ENCODE measurements at places on chromosomes 7 and 10.

- peaks cover 99% of the 10 kb centered on the region for H3K27me3 ChIP-seq
- H3K4me3 ChIP-seq, result no peak overlapping the region
- no peaks in the 10 kb centered on the region for H3K4me1 ChIP-seq
- H3K36me3 ChIP-seq, result no peaks in the 10 kb centered on the region
- no peak overlapping the region for H3K27ac ChIP-seq
- DNase-seq, result no peak
Measured at GRCh38 chr10:100775386-100775785, 30.0 kb downstream of the PAX2 start.

DNA sequence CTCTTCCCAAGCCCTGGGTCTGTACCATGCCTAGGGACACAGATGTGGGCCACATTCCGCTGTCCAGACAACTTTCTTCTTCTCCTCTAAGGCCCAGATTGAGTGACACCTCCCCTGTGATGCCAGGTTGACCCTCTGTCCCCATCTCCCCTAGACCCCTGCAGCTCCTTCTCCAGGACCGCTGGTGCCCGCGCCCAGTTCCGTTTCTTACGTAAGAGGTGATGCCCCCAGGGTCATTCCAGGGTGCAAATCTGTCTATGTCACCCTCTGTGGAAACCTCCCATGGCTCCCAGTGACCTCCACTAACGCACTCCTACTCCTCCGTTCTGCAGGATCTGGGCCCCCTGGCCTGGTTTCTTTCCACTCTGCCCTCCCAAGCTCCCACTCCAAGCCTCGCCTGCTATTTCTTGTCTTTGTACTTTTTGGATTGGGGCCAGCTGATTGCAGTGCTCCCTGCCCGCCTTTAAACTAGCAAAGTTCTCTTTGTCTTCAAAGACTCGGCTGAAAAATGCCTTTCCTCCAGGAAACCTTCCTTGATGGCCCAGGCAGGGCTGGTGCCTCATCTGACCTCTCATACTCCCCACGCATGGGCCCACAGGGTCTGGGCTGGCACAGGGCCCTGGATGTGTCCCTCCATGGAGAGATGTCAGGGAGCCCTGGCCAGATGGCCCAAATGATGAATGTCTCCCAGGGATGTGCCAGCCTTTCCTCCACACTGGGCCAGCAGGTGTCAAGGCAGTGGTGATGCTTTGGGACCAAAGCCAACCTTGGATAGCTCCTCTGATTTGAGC, 21.3 kb upstream of the ELN start:
- no peak overlapping the region for H3K4me3 ChIP-seq
- H3K36me3 ChIP-seq, result no peaks in the 10 kb centered on the region
- H3K27me3 ChIP-seq, result no peaks in the 10 kb centered on the region
- H3K4me1 ChIP-seq, result peaks cover 15% of the 10 kb centered on the region
- DNase-seq, result no peak

- H3K27ac ChIP-seq, result no peak overlapping the region
- H3K4me1 ChIP-seq, result peaks cover 6% of the 10 kb centered on the region
- DNase-seq, result peak; percentile 22
- no peak overlapping the region for H3K4me3 ChIP-seq
Measured at GRCh38 chr7:140209866-140210609, 33.3 kb upstream of the KDM7A start.

GRCh38 chr7:147859033-147859432, 731.5 kb upstream of the C7orf33 start:
- no peak overlapping the region for H3K27ac ChIP-seq
- no peaks in the 10 kb centered on the region for H3K36me3 ChIP-seq

- H3K36me3 ChIP-seq, result no peaks in the 10 kb centered on the region
- no peak overlapping the region for H3K4me3 ChIP-seq
- no peak overlapping the region for H3K27ac ChIP-seq
- H3K27me3 ChIP-seq, result no peaks in the 10 kb centered on the region
Measured at GRCh38 chr7:22323714-22324113, 33.2 kb downstream of the RAPGEF5 start.

DNA sequence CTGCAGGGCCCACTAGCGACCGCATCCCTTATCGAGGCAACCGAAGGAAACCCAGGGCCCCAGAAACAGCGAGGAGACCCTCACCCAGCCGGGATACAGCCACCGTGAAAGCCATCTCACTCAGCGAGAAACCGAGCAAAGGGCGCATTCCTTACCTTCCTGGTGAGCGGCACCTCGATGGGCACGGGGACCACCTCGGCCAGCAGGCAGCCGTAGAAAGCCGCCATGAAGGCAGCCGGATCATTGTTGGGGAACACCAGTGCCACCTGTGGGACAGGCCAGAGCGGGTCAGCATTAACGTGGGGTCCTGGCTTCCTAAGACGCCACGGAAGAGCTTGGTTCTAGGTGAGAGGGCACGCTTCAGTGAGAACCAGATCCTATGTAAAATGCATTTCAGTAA, 263.7 kb downstream of the ZMYND11 start:
- H3K27me3 ChIP-seq, result no peaks in the 10 kb centered on the region
- no peaks in the 10 kb centered on the region for H3K36me3 ChIP-seq
- no peak overlapping the region for H3K27ac ChIP-seq
- H3K4me1 ChIP-seq, result no peaks in the 10 kb centered on the region

DNA sequence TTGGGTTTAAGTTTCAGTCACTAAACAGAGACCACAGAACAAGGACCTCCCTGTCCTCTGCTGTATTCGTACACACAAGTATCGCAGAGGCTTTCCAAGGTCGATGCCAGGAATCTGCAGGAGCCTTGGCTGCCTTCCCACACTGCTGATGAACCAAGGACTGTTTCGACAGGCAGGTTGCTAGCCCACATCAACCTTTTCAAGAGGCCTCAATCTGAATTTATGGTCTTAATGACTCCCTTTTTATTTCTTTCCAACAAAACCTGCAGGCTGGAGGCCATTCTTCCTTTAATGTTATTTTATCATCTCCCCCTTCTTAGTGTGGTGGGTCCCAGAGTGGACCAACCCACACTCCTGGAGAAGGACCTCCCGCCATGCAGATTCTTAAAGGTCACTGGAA, 45.6 kb downstream of the JCAD start:
- no peaks in the 10 kb centered on the region for H3K4me1 ChIP-seq
- H3K36me3 ChIP-seq, result no peaks in the 10 kb centered on the region
- DNase-seq, result no peak
- H3K27ac ChIP-seq, result no peak overlapping the region
- H3K27me3 ChIP-seq, result no peaks in the 10 kb centered on the region
- H3K4me3 ChIP-seq, result no peak overlapping the region

DNA sequence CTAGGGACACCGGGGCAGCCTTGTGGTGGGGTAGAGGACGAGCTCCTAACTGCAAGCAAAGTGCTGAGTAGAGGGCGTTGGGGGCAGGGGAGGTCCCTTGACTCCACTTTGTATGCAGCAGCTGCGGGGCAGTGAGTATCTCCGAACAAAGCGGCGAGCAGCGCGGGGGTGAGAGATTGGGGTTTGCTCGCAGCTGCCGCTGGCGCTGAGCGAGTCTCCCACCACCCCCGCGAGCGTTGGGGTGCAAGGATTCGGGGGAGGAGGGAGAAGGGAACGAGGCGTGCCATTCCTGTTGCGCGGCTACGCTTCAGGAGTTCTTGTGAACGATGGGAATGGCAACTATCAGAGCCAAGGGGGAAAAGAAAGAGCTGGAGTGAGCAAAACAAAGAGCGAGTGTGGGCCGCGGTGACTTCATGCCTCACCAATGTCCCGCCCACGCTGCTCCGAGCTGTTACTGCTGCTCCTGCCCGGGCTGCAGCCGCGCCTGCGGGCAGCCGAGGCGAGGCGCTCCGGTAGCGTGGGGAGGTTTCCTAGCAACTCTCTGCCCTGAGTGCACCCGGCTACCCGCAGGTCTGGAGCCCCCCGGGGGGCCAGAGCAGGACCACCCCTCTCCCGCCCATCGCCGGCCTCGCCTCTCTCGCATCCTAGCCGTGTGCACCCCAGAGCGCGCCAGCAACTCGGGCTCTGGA, at the start of gene ITGB8:
Gene ITGB8, plus strand, starts transcription at position 662 of the 689 bp plus-strand sequence. CDS start 907 bp downstream, outside the sequence.
- peak within 1 kb of the TSS; percentile 62 for H3K4me3 ChIP-seq
- H3K4me1 ChIP-seq, result peaks cover 5% of the 10 kb centered on the region
- DNase-seq, result peak; percentile 17
- H3K27ac ChIP-seq, result peak within 1 kb of the TSS; percentile 94
- H3K36me3 ChIP-seq, result no peaks in the 10 kb centered on the region

DNA sequence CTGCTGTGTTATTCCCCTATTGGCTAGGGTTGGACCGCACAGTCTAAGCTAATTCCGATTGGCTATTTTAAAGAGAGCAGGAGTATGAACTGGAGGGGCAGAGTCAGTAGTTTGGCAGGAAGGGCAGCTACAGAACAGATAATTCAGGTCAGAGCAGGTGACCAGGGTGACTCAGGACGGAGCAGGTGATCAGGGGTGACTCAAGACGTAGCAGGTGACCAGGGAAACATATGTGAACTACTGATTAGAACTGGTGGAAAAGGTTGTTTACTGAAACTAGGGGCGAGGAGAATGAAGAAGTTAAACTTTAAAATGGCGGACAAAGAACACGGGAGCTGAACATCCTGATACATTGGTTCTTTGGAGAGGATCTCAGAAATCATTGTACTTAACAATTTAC, 102.3 kb downstream of the CCDC7 start:
- no peaks in the 10 kb centered on the region for H3K4me1 ChIP-seq
- peaks cover 4% of the 10 kb centered on the region for H3K36me3 ChIP-seq
- no peak overlapping the region for H3K4me3 ChIP-seq
- no peaks in the 10 kb centered on the region for H3K27me3 ChIP-seq
- DNase-seq, result no peak

GRCh38 chr10:79984851-79985250, 35.9 kb upstream of the SFTPD start:
- no peak for DNase-seq
- H3K27me3 ChIP-seq, result no peaks in the 10 kb centered on the region
- no peak overlapping the region for H3K27ac ChIP-seq
- H3K36me3 ChIP-seq, result no peaks in the 10 kb centered on the region
- no peak overlapping the region for H3K4me3 ChIP-seq
- H3K4me1 ChIP-seq, result peaks cover 6% of the 10 kb centered on the region

GRCh38 chr10:79070081-79070605, 1.4 kb downstream of the ZMIZ1 start:
- no peaks in the 10 kb centered on the region for H3K36me3 ChIP-seq
- no peak for DNase-seq
- peak overlapping the region; percentile 97 for H3K27ac ChIP-seq
- H3K4me1 ChIP-seq, result peaks cover 67% of the 10 kb centered on the region
- H3K27me3 ChIP-seq, result no peaks in the 10 kb centered on the region
- H3K4me3 ChIP-seq, result peak overlapping the region; percentile 84

- no peak for DNase-seq
- no peaks in the 10 kb centered on the region for H3K27me3 ChIP-seq
- H3K4me1 ChIP-seq, result no peaks in the 10 kb centered on the region
- no peaks in the 10 kb centered on the region for H3K36me3 ChIP-seq
- H3K27ac ChIP-seq, result no peak overlapping the region
Measured at GRCh38 chr7:83918142-83918541, 269.2 kb upstream of the SEMA3E start.

DNA sequence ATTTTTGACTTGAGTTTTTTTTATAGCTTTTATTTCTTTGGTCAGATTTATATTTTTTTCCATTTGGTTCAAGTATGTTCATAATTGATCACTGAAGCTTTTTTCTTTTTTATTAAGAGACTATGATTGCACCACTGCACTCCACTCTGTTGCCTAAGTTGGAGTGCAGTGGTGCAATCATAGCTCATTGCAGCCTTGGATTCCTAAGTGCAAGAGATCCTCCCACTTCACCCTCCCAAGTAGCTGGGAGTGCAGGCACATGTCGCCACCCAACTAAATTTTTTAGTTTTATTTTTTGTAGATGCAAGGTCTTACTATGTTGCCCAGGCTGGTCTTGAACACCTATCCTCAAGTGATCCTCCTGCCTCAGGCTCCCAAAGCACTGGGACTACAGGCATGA, 97.7 kb upstream of the KIF5B start:
- no peak overlapping the region for H3K27ac ChIP-seq
- no peaks in the 10 kb centered on the region for H3K36me3 ChIP-seq
- DNase-seq, result no peak
- no peak overlapping the region for H3K4me3 ChIP-seq
- H3K4me1 ChIP-seq, result peaks cover 34% of the 10 kb centered on the region

DNA sequence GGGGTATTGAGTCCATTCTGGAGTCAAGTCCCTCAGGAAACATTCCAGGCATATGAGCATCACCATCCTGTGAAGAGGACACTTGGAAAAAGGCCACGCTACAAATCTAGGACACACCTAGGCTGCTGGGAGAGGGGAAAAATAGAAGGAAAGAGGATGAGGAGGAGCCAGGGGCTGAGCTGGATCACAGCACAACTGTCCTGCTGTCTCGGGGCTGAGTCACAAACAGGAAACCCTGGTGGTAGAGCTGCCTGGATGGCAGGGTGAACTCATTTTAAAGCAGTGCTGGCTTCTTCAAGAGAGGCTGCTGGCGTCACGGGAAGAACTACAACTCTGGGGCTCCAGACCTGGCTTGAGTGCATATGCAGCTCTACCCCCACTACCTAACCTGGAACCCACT, 151.5 kb downstream of the RNF216 start:
- peaks cover 7% of the 10 kb centered on the region for H3K4me1 ChIP-seq
- no peaks in the 10 kb centered on the region for H3K27me3 ChIP-seq
- no peak overlapping the region for H3K4me3 ChIP-seq

DNA sequence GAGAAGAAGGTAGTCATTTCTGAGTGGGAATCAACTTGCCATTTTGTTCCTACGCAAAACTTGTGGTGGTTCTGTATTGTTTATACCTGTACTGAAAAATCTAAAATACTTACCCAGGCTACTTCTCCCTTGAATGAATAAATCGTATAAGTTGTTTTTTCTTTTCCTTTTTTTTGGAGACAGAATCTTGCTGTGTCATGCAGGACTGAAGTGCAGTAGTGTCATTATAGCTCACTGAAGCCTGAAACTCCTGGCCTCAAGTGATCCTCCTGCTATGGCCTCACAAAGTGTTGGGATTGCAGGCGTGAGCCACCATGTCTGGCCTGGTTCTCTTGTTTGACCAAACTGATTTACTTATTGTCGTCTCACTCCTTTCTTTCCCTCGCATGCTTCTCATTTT, 27.9 kb downstream of the LUC7L2 start:
- no peaks in the 10 kb centered on the region for H3K4me1 ChIP-seq
- H3K27me3 ChIP-seq, result no peaks in the 10 kb centered on the region
- no peak for DNase-seq
- H3K36me3 ChIP-seq, result peaks cover 98% of the 10 kb centered on the region
- H3K27ac ChIP-seq, result no peak overlapping the region
- no peak overlapping the region for H3K4me3 ChIP-seq

DNA sequence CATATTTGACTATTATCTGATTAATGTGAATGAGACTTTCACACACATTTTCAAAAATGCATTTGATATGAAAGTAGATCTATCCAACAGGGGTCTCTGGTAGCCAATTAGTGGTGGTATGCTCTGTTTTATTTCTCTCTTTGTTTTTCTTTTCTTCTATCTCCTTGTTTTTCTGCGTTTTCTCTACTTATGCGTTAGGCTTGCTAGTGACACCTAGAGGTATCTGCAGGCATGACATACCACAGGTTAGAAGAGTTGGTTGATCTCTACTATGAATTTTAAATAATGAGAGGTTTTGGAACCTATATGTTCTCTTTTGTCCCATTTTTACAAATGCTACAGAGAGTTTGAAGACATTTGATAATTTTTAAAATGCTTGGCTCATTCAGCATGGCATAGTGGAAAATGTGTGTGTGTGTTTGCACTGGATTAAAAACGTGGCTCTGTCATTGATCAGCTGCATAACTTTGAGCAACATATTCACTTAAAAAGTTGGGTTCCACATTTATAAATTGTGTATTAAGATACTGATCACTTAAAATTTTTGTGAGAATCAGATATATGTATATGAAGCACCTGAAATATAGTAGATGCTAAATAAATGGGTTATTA, 28.1 kb upstream of the PLXDC2 start:
- no peaks in the 10 kb centered on the region for H3K4me1 ChIP-seq
- H3K27me3 ChIP-seq, result no peaks in the 10 kb centered on the region
- H3K4me3 ChIP-seq, result no peak overlapping the region
- no peaks in the 10 kb centered on the region for H3K36me3 ChIP-seq
- no peak for DNase-seq

- no peaks in the 10 kb centered on the region for H3K36me3 ChIP-seq
- no peak for DNase-seq
- H3K27ac ChIP-seq, result no peak overlapping the region
- peaks cover 11% of the 10 kb centered on the region for H3K4me1 ChIP-seq
Measured at GRCh38 chr7:97001221-97001620, 4.1 kb upstream of the DLX6 start.
